Activated T-cell treated with anti-CD3 and anti-CD28 coated beads, Interleukin-2, amount 50 U/mL, for 72 hours (primary cell): ENCODE measurements at places on chromosomes 12 and 14. TPM values are rescaled to one million over a fixed set of nuclear protein-coding genes. Genes with fewer than 3 reads are reported as not detected.

DNA sequence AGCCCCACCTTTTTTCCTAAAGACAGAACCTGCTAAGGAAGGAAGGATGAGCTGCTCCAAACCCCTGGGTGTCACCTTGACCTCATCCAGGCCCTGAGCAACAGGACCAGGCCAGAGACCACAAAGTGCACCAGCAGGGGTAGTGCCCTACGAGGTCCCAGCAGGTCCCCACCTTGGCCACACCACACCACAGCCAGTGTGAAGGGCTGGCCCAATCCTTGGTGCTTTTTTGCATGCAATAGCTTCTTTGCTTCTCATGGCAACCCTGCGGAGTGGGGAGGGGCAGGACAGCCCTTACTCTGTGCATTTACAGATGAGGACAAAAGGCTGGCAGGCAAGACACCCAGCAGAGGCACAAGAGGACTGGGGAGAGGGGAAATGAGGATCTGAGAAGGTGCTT lies 352.6 kb downstream of the BCL11B start:
- H3K27ac ChIP-seq: no peak overlapping the region
- peaks cover 5% of the 10 kb centered on the region for H3K4me1 ChIP-seq
- no peak for DNase-seq
- H3K27me3 ChIP-seq: no peaks in the 10 kb centered on the region
- H3K36me3 ChIP-seq: peaks cover 14% of the 10 kb centered on the region

DNA sequence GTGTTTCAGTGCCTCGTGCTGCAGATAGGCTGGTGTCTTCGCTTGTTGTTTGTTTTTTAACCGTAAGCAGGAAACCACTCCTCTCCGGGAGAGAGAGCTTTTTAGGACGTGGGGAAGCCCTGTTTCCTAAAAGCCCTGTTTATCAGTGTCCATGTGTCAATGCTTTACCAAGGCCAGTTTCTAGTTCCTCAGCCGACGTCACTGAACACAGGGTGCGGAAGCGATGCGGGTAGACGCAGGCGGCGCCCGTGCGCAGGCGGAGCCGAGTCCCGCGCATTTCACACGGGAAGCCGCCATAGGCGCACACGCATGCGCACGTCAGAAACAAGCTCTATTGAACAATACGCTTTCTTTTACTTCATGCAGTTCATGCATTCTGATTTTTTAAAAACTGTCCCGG lies 79.8 kb downstream of the GLT1D1 start:
- no peaks in the 10 kb centered on the region for H3K36me3 ChIP-seq
- H3K4me3 ChIP-seq: no peak overlapping the region
- DNase-seq: no peak
- no peak overlapping the region for H3K27ac ChIP-seq
- H3K27me3 ChIP-seq: peaks cover 6% of the 10 kb centered on the region

- H3K27ac ChIP-seq: no peak overlapping the region
- no peaks in the 10 kb centered on the region for H3K4me1 ChIP-seq
- H3K4me3 ChIP-seq: no peak overlapping the region
- no peaks in the 10 kb centered on the region for H3K36me3 ChIP-seq
Measured at GRCh38 chr14:69269381-69269780, 9.4 kb downstream of the GALNT16 start.

- no peak for DNase-seq
- H3K27ac ChIP-seq: no peak overlapping the region
- no peaks in the 10 kb centered on the region for H3K4me1 ChIP-seq
Measured at GRCh38 chr12:93199831-93200236, 177.9 kb upstream of the NUDT4 start.

Gene IFNG
- 77.1 TPM for total RNA-seq

Gene AMIGO2
- 15.1 TPM for total RNA-seq

DNA sequence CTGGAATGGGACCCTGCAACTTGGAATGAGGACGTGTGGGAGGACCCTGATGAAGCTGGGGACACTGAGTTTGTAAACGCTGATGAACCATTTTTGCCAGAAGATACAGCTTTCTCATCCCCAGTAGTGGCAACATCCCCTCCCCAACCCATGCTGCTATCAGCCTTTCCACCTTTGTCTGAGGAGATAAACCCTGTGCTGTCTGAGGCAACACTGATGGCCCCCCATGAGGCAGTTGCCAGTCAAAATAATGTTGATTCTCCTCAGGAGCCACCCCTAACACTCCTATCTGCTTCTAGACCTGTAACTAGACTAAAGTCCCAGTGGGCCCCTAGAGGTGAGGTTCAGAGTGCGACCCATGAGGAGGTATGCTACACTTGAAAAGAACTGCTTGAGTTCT lies 7.5 kb upstream of the RNASE9 start:
- no peaks in the 10 kb centered on the region for H3K27me3 ChIP-seq
- H3K27ac ChIP-seq: no peak overlapping the region
- no peak overlapping the region for H3K4me3 ChIP-seq
- no peaks in the 10 kb centered on the region for H3K4me1 ChIP-seq

Gene SERPINA12
- total RNA-seq: not detected

DNA sequence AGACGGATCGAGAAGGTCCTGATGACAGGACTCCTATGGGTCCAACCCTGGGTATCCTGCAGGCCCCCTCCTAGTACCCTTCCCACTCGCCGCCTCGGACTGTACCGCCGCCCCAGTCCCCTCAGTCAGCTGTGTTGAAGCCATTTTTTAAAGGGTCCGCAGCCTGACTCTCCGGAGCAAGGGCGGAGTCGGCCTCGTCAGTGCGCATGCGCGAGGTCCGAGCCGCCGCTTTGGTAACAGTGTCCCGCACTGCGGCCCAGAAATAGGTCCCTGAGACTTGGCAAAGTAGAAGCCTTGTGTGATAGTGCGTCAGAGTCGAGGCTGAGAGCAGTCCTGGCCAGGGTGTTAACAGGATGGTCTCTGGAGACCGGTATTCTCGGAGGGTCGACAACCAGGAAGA lies 769.0 kb upstream of the ALG10B start:
- H3K4me1 ChIP-seq: no peaks in the 10 kb centered on the region
- H3K27ac ChIP-seq: no peak overlapping the region
- peaks cover 8% of the 10 kb centered on the region for H3K36me3 ChIP-seq

- H3K27ac ChIP-seq: no peak overlapping the region
- peaks cover 34% of the 10 kb centered on the region for H3K27me3 ChIP-seq
- H3K4me1 ChIP-seq: peaks cover 12% of the 10 kb centered on the region
- H3K4me3 ChIP-seq: no peak overlapping the region
Measured at GRCh38 chr12:24929953-24930352, 18.9 kb downstream of the BCAT1 start.

Gene PRR4
- 3.0 TPM for total RNA-seq
